ENCODE measurements at places on chromosomes 6 and 20.

GRCh38 chr6:99901596-99902384 lies 92.2 kb downstream of the MCHR2 start:
- DNase-seq, result no peak

DNA sequence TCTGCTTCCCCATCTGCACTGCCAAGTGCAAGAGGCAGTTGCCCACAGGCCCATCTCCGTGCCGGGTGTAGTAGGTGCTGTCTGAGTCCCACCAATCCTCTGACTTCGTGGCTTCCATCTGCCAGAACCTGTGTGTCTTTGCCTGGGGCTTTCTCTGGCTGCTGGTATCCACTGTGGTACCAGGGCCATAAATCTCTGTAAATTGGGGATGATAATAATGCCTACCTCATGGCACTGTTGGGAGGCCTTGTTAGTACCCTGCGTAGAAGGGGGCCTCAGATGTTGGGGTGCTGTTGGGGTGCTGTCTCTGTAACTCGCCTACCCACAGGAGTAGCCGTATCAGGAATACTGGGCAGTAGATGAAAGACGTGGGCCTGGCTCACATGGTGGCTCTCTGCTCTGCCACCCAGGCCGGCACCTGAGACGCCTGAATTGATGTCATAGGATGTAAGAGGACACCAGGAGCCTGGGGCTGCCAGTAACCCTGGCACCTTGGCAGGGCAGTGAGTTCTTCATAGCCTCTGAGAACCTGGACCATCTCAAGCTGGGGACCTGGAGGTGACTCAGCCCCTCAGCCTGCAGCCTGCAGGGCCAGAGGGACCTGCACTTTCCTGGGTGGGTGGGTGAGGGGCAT lies 94.1 kb upstream of the RNF24 start:
- no peak for DNase-seq

- peak; percentile 84 for DNase-seq
These were observed 17.5 kb upstream of the FAM110A start for GRCh38 chr20:815914-816606.

DNA sequence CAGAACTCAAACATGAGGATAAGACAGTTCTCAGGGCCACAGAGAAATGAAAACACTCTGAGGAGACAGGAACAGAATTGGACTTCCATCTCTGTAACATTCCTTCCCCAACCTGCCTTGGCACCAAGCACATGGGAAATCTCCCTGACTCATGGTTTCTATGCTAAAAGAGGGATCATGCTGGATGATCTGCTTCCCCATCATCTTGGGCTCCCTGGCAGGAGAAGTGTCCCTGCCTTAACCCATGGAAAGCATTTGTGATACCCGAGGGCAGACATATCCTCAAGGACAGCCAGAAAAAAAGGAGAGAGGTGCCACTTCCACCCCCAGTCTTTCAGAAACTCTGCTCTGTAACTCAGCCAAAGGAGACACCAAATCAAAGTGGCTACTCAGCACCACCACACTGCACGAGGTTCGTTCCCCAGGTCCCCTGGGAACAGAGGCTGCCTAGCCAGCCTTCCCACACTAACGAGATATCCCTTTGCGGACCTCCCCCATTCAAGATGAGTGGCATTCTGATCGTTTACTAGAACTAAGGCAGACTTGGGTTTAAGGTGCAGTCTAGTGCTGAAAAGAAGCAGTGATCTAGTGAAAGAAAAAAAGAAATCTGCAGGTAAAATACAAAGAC lies 34.8 kb downstream of the BLOC1S5 start:
- DNase-seq, result peak; percentile 15

GRCh38 chr20:34815636-34816035 lies 9.8 kb downstream of the NCOA6 start:
- DNase-seq, result peak; percentile 9

- peak; percentile 72 for DNase-seq
These were observed 20.3 kb downstream of the ZMYND8 start for GRCh38 chr20:47336129-47336754.

- no peak for DNase-seq
These were observed 380.4 kb downstream of the MMUT start for GRCh38 chr6:49082611-49083010.

DNA sequence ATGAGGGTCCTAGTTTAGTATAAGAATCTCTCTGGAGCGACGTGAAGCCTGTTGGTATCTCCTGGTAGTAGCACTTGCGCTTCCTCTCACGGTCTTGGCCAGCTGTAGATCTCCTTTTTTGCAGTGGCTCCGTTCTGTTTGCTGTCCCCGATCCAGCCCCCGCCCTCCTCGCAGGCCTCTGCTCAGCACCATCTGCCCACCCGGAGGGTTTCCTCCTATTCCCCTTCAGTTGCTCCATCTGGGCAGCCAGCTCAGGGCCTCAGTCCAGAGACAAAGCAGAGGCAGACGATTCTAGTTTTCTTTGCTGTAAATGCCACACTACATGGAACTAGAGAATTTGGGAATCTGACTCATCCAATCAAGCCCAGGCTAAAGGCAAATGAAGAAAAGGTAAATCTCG lies 126.6 kb downstream of the TIAM2 start:
- DNase-seq, result peak; percentile 63

GRCh38 chr20:23132293-23132929 lies 46.3 kb upstream of the CD93 start:
- DNase-seq, result no peak

DNA sequence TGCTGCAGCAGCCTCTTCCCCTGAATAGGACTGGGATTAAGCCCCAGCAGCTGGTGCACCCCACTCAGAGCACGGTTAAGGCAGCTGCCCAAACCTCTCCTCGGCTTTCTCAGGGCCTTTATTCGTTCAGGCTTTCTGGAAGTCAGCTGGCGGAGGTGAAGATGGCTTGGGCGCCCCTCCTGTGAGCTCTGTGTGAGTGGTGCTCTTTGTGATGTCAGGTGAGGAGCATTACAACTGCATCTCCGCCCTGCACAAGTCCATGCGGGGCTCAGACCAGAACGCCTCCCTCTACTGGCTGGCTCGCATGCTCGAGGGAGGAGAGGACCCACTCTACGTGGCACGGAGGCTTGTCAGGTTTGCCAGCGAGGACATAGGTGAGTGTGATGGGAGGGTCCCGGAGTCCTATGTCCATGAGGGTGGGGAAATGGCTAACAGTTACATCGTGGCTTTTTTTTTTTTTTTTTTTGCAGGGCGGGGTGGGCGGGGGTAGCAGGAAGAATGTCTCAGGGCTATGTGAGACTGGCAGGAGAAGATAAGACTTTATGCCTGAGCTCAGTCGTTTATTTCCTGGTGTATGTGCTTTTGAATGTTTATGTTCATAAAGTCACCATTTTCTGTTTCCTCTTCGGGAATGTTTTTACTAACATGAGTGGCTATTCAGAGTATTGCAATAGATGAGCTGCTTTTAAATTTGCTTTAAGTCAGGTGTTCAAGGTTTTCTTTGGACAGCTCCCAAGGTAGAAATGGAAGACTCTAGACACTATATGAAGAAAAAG lies 18.2 kb downstream of the WRNIP1 start:
- DNase-seq, result no peak

DNA sequence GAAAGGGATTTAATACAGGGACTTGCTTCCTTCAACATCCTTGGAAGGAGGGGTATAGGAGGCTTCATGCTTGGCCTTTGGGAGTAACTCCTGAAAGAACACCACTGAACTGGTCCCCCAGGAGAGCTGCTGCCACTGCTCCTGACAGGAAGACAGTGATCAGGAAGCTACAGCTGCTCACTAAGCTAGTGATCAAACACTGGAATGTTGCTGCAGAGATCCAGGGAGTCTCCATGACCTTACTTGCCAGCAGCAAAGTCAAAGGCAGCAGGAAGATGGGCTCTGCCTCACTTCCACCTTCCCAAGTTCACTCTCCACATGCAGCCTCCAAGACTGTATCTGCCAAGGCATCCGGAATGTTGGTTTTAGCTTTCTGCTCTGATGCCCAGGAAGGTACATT lies 31.8 kb downstream of the PIM1 start:
- DNase-seq, result no peak

GRCh38 chr6:160135907-160136655 lies 14.5 kb downstream of the SLC22A1 start:
- no peak for DNase-seq

- peak; percentile 22 for DNase-seq
These were observed 909 bp downstream of the DNAAF9 start for GRCh38 chr20:3406481-3407039.

GRCh38 chr6:142833054-142833453 lies 111.9 kb downstream of the HIVEP2 start:
- DNase-seq, result peak; percentile 65

DNA sequence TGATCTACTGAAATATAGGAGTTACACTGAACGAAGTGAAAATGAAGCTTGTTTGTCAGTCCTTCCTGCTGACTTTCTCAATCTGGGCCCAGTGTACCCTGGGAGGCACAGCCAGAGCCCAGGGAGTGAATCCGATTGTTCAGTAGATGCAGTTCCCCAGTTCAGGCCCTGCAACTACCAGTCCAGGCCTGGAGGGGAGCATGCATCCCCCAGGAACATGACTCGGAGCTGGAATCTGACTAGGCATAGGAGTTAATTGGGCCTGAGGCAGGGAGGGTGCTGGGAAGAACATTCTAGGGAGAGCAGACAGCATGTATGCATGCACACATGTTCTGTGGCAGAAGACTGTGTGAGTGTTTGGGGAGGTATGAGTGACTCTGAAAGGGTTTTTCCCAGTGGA lies 42.1 kb downstream of the PHACTR3 start:
- no peak for DNase-seq

DNA sequence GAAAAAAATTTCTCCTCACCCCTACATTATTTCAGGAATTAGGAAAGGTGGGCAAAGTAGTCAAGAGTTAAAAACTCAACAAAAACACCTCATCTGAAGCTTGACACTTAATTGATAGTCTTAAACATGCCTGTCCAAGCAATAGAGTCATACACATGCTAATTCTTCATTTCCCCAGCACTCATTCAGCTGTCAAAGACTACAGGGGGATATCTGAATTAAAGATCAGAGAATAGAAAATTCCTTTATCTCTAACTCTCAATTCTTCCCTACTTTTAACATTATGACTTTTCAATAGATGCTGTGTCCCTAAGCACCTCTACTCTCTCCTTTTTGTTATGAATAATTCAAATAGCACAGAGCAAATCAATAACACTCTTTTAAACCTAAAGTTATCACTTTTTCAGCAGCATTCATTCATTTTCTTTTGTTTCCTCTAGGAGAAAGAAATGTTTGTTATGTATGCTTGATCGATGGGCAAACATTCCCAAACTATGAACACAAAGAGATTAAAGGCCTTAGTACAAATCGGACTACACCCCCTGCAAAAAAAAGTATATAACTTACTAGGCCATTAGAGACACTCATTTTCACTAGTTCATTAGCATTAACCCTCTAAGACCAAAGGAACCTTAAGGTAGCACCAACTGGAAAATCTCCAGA lies 94.9 kb upstream of the SPTLC3 start:
- no peak for DNase-seq

DNA sequence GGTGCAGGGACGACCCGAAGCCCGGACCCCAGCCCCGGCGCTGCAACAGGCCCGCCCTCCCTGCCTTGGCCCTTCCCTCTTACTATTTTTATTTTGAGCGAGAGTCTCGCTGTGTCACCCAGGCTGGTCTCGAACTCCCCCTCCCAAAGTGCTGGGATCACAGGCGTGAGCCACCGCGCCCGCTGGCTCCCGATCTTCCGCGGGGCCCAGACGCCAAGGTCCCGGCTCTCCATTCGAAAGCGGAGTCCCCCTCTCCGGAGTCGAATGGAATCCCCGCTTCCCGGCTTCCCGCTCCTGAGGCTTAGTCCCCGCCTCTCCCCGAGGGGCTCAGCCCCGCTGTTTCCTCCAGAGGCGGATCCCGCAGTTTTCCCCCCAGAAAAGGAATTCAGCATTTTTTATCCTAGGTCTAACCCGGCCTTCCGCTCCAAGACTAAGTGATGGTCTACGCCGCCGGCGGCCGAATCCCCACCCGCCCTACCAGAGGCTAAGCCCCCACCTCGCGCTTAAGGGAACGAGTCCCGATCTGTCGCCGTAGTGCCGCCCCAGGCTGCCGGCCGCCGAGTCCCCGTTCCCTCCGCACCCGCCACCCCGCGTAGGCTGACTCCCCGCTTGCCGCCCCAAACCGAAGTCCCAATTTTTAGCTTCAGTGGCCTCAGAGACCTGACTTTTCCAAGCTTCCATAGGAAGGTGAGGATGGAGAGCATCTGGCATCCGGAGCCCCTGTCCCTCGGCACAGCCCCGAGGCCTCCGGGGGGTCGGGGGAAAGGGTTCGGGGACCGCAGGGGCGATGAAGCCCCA lies 11.5 kb upstream of the TMC2 start:
- DNase-seq, result peak; percentile 86

DNA sequence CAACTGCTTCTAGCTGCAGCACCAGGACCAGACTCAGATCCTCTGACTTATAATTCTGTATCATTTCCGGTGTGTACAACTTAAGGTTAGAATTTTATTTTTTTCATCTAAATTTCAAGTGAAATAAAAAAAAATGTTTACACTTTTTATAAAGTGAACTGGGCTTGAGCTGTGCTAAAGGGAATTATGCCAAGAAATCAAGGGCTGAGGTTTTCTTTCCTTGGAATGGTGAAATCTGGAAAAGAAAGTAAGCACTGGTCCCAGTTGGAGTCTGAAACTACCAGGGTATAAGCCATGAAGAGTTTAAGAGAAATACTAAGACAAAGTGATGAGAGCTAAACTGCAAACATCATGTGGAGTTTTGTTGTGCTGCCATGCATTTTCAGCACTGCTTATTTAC lies 21.7 kb upstream of the FYN start:
- DNase-seq, result no peak

DNA sequence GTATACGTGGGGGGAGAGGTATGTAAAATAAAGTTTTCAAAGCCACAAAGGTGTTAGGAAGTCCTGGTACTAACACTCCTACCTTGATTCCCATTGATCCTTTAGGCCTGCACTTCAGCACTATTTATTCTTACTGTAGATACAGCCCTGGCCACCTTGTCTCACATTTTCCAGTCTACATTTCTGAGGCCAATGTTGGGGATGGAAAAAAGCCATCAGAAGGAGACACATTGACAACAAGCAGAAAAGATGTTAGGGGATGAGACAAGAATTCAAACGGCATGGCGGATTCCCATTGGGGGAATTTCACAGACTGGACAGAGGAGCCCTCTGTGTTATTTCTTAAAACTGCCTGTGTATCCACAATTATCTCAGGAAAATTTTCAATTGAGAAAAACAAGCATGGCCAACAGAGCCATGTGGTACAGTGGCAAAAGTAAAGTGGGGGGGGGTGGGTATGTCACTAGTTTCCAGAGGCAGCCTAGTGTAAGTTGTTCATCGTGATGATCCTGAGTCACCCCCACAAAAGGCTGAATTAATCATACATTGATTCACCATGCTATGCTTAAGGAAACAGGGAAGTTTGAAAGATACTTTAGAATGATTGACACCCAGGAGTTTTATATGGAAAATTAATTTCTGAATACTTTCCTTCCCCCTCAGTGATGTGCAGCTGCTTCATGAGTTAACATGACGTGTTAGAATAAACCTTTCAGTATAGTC lies 40.5 kb downstream of the RREB1 start:
- peak; percentile 55 for DNase-seq

DNA sequence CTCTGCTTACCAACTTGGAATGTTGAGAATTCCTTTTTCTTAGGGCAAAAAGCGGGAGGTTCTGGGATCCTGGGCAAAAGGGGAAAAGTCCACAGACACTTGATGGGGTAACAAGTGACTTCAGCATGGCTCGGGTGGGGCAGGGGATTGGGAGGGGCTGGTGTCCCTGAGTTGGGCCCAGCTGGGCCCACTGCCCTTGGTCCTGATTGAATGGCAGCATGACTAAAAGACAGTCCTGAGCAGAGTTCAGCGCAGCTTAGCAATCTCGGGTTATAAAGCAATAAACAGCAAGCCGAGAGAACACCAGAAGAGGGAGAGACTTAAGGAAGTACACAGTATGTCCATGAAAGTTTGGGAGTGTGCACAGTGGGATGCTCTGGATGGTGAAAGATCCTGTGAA lies 5.6 kb downstream of the PPP2R5D start:
- no peak for DNase-seq
